Vagina (tissue), 2 donors: ENCODE measurements at places on chromosomes 5 and 9. TPM values are rescaled to one million over a fixed set of nuclear protein-coding genes. Genes with fewer than 3 reads are reported as not detected.

DNA sequence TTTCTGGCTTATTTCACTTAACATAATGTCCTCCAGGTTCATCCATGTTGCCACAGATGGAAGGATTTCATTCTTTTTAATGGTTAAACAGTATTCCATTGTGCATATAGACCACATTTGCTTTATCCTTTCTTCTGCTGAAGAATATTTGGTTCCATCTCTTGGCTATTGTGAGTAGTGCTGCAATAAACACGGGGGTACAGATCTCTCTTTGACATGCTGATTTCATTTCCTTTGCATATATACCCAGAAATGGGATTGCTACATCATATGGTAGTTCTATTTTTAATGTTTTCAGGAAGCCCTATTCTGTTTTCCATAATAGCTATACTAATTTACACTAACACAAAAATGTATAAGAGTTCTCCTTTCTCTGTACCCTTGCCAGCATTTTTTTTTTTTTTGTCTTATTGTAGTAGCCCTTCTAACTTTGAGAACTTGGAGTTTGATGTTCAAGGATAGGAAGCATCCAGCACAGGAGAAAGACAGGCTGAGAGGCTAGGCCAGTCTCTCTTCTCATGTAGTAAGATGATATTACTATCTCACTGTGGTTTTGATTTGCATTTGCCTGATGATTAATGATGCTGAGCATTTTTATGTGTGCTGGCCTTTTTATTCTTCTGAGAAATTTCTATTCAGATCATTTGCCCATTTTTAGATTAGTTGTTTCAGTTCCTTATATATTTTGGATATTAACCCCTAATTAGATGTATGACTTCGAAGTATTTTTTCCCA, 592.2 kb upstream of the ZNF608 start:
- no peak for DNase-seq

Gene TRIM36
- 2.2 TPM for total RNA-seq

DNA sequence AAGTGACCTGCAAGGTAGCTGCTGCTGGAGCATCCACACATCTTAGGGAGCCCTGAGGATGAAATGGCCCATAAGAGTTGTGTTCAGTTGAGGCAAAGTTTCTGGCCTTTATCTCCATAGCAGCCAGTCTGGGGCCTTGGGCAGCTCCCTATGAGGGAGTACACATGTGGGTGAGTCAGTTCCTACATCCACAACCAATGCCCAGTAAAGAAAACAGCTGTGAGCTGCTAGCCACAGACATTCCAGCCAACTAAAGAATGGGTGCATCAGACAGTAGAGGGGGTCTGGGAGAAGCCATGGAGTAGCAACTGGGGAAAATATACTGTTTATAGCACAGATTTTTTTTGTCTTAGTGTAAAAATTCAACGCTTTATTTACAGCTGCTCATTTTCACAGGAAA, 720.7 kb downstream of the TLE1 start:
- DNase-seq = no peak

- no peak for DNase-seq
These were observed 4.7 kb upstream of the GBGT1 start for GRCh38 chr9:133168432-133168831.

Gene CMYA5
- 10.1 TPM for total RNA-seq

DNA sequence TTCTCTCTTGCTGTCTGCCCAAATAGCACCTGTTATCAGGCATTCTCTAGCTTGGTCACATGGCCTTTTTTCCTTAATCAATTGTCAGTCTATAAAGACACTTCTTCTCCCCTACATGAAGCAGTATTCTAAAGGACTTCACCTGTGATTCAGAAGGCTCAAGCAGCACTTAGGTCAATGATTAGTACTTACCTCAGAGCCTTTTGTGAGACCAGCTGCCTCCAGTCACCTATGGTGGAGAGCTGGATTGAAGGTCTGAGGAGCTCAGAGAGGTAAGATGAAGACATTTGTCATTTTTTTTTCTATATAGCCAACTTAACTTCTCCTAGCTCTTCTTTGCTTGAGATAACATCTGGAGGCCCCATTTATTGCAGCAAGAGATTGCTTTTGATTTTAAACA, 278.3 kb upstream of the PCSK5 start:
- DNase-seq = no peak

Gene GABRA6
- total RNA-seq = not detected

- no peak for DNase-seq
These were observed 100.4 kb upstream of the SEMA6A start for GRCh38 chr5:116674881-116675625.

GRCh38 chr5:147432323-147432722, 77.5 kb downstream of the DPYSL3 start:
- DNase-seq = no peak

Gene PTPA
- 46.2 TPM for total RNA-seq

Gene GABRA1
- not detected for total RNA-seq

Gene BSPRY
- total RNA-seq = 3.9 TPM

DNA sequence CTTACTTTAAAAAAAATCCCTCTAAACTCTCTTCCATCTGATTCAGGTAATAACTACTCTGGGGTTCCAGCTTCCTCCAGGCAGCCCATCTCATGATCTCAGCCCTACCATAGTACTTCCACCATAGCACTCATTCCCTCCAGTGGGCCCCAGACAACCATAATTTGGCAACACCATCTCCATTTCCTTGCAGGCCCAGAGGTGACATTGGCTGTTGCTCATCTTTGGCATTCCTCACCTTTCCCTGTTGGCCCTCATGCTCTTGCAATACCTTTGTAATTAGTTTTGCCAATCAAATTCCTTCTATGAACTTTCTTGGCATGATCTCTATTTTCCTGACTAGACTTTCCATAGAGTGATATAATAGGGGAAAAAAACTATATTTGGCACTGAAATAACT, 60.1 kb downstream of the TAF11L14 start:
- no peak for DNase-seq

GRCh38 chr5:172870715-172871461, 36.8 kb downstream of the ERGIC1 start:
- DNase-seq = no peak

DNA sequence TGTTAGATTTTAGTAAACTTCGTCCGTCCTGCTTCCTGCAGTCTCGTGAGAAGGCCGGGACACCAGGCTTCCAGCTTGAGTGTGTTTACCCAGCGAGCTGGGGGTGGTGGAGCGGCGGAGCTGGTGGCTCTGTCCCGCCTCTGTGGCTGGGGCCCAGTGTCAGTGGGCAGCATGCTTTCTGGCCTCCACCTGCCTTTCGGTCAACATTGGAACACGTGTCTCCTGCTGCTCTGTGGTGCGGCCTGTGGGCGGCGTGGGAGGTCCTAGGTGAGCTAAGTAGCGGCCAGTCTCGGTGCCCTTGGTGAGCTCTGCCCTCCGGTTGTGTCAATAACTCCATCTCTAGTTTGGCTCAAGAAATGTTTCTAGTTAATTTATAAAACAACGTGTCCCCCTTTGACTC, 125.9 kb downstream of the GADD45G start:
- DNase-seq = no peak

DNA sequence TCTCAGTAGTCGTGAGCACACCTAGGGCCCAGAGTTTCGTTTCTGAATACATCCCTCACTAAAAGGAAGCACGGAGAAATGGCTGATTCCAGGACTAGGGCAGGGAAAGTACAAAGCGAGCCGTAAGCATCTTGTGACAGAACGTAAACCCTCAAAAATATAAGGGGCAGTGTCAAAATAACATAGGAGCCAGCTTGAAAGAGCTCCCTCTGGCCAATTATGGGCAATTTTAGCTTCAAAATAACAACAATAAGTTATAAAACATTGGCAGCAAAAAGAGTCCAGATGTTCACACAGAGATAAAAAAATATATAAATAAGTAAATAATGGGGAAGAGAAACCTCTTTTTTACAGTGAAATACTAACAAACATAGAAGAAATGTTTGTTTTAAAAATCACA, 18.5 kb upstream of the GLIS3 start:
- DNase-seq = no peak

DNA sequence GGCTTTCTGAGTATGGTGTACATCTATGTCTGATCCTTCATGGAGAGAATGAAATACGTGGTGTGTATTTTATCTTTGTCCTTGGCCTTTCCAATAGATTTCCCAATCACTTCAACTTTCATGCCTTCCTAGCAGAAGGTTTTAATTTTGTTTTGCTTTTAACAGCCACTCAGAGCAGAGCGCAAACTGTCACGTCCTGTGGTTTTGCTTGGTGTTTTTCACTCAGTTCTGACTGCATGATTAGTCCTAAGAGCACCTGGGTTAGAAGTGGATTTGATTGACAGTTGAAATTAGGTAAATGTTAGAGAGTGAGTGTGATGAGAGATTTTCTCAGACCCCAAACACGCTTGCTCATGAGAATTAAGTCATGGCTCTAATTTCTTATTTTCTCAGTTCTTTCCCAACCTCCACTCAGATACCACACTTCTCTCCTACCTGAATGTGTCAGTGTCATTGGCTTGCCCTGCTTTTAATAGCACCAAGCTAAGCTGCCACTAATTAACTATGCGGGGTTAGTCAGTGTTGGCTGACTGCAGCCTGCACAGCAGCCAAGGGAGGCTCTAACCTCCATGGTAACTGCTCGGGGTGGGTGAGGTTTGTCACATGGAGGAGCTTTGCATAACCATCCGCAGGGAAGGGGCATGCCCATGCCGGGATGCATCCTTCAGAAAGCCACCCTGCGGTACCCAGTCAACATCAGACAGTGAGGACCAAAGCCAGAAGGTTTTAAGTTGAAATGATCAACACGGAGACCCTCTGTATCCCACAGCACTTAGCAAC, 173.4 kb downstream of the NR3C1 start:
- DNase-seq = no peak

Gene FXN
- total RNA-seq = 11.8 TPM

- DNase-seq = no peak
These were observed 138.7 kb upstream of the NR3C1 start for GRCh38 chr5:143541943-143542797.

DNA sequence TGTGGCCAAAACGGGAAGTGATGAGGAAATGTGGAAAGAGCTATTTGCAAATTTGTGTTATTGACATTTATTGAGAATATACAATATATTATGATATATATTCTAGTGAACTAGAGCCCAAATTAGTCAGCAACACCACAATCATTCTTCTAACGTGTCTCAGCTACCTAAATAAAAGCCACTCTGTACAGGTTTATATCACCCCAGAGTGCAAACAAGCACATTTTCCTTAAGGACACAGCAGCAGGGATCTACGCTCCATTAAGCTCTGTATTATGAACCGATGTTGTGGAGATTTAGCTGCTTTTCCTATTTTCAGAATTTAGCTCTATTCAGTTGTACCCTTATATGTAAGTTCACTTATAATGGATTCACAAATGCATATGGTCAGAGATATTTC, 77.9 kb downstream of the CDH18 start:
- no peak for DNase-seq

GRCh38 chr9:91433180-91433579, 9.5 kb upstream of the NFIL3 start:
- no peak for DNase-seq

- no peak for DNase-seq
These were observed 1.8 kb downstream of the CCNH start for GRCh38 chr5:87410931-87411330.

GRCh38 chr5:131264451-131265099, 722 bp downstream of the CDC42SE2 start:
- no peak for DNase-seq

GRCh38 chr9:83167126-83167525, 104.2 kb upstream of the RASEF start:
- no peak for DNase-seq

GRCh38 chr9:126859111-126859510, 1.3 kb upstream of the ZBTB34 start:
- no peak for DNase-seq

GRCh38 chr9:69325409-69326212, 596 bp downstream of the ENTREP1 start:
- no peak for DNase-seq

- no peak for DNase-seq
These were observed 43.3 kb downstream of the PRDM6 start for GRCh38 chr5:123132316-123132715.

Gene BHMT2
- 4.2 TPM for total RNA-seq

DNA sequence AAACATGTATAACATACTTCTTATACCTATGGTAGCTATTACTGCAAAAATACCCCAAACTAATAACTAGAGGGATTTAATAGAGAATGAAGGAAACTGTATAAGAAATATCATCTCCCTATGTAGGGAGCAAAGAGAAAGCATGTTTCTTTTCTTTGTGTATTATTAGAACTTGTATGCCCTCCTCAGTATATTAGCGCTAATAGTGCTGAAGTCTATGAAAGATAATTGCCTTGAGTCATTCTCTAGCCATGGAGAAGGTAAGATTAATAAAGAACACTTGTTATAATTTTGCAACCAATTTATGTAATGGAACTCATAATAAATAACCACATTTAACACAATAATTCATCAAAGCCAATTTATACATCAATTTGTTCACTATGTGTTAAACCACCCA, 329.2 kb downstream of the TMEM232 start:
- no peak for DNase-seq

Gene PCDHA9
- total RNA-seq = 0.25 TPM

GRCh38 chr9:113694912-113695311, 181.2 kb upstream of the ZNF618 start:
- no peak for DNase-seq
